ENCODE measurements at places on chromosomes 5 and 9. TPM values are rescaled to one million over a fixed set of nuclear protein-coding genes. Genes with fewer than 3 reads are reported as not detected.

The RORB gene
- 0.05 TPM for total RNA-seq

The PCDH12 gene
- 2.2 TPM for total RNA-seq

The RNF180 gene
- total RNA-seq: not detected

The C5orf58 gene
- total RNA-seq: not detected
